Effector memory CD8-positive, alpha-beta T cell (primary cell): ENCODE measurements at places on chromosomes 7 and 10.

- DNase-seq = no peak
These were observed 276.9 kb downstream of the DNAJB6 start for GRCh38 chr7:157613575-157614322.

GRCh38 chr7:94391726-94392392 lies 2.8 kb upstream of the COL1A2 start:
- no peak for DNase-seq

DNA sequence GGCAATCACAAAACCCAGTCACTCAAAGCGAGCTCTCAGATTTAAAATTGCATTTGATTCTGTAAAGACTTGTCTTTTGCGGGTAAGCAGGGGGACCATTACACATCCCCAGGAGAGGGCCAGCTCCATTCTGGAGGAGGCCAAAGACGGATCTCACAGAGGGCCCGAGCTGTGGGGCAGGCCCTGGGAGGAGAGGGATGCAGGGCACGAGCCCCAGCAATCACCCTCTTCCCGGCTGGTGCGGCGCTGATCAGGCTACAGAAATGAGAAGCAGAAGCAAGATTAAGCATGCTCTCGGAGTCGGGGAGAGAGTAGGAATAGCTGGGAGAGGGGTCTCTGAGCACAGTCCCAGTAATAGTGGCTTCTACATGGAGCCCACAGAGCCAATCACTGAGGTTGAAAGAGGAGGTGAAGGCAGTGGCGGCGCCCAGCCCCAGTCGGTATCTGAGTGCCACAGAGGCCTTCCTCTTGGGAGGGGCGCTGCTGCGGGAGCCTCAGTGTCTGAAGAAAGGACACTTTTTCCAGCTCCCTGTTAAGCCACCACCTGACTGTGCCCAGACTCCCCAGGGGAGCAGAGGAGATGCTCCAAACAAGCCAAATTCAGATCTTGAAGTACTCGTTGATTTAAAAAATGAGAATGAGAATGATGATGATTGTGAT lies 7.1 kb downstream of the CXCL12 start:
- no peak for DNase-seq

GRCh38 chr7:126228356-126229061 lies 1024.2 kb downstream of the GRM8 start:
- DNase-seq = no peak

DNA sequence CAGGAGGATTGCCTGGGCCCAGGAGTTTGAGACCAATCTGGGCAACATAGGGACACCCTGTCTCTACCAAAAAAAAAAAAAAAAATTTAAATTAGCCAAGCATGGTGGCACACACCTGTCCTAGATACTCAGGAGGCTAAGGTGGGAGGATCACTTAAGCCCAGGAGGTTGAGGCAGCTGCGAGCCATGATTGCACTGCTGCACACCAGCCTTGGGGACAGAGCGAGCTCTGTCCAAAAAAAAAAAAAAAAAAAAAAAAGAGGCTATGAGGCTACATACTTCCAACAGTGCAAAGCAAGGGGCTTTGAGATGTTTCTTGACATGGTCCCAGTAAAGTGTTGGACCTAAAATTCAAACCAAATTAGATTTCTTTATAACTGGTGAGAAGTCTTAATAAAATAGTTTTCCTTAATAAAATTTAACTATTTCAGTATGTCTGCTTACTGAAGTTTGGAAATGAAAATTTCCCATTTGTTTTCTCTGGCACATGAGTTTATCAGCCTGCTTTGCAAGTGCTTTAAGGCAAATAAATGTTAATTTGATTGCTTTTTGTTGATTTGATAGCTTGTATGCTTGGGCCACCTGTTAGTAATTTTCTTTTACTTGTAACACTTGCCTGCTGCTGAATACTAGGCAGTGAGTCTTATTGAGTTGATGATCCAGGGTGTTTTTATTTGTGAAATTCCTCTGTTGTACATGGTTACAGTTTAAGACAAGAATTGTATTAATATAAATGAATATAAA lies 16.1 kb downstream of the CALU start:
- no peak for DNase-seq

- DNase-seq = no peak
These were observed 223.0 kb downstream of the ELFN1 start for GRCh38 chr7:1893036-1893435.

GRCh38 chr10:59753267-59753666 lies at the start of gene MRLN:
Gene MRLN, minus strand, starts transcription at chr10:59753455.
- DNase-seq = no peak

DNA sequence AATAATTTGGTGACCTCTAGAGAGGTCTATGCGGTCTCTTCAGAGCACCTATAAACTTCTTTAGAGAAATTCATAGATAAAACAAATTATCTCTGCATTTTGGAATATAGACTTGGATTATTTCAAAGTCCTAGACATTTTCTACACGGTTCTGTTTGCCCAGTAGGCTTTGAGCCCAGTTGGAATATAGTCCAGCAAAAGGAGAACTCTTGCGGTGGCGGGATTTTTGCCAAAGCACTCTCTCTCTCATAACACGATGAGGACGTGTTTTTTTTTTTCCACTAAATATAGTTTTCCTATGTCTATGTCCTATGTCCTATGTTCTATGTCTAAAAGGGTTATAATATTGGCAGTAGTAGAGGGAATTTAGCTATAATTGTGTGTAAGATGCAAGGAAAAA lies 164.9 kb upstream of the AGR3 start:
- no peak for DNase-seq

DNA sequence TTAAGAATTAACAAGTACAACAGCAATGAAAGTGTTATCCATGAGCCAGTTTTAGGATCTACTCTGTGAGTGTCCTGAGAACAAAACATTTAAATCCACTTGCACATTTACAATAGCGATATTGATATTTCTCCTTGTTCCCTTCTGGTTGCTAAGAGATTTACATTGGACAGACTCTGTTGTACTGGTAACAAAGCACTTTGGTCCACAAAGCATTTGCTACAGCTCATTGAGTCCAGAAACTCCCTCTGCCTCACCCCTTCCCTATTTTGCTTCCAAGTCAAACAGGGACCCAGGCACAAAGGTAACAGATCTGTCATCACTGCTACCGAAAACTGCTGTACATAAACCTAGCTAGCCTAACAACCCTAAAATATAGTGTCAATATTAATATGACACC lies 2.1 kb downstream of the ANK3 start:
- DNase-seq = no peak

DNA sequence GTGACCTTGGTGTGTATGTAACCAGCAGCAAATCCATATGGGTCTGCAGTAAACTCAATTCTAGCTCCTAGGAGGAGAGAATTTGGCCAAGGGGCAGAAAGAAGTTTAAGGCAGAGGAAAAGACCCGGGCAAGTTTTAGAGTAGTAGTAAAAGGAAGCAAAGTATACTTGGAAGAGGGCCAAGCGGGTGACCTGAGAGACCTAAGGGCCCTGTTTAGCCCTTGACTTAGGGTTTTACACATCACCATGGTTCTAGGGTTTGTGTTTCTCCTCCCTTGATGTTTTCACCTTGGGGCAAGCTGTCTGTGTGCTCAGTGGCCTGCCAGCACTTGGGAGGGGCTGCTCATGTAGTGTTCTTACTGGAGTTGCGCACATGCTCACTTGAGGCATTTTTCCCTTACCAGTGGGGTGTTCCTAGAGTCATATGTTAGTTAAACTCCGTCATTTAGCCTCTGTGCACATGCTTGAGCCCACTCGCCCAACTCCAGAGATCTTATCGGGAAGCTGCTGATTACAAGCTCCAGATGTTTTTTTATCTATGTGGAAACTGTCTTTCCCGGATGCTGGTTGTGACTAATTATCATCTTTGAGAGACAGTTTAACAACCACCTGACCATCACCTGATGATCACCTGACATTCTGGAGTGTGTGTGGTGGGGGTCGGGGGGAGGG lies 137.6 kb upstream of the PRSS1 start:
- DNase-seq = no peak

DNA sequence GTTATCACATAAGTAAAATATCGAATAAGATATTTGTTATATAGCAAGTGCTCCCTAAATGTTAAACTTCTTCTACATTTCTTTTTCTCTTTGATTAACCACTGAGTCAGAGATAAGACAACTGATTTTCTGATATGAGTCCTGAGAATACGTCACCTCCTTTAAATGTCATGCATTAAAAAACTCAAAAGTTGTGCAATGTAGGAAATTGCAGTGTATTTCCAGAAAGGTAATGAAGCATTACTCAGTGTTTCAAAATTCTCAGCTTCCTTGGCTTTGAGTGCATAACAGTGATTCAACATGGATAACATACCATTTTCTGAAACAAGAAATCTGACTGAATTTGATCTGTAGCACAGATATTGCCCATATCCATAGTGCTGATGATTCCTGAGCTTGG lies 155.8 kb downstream of the BMPER start:
- no peak for DNase-seq

GRCh38 chr7:47347346-47347745 lies 234.6 kb downstream of the TNS3 start:
- no peak for DNase-seq

DNA sequence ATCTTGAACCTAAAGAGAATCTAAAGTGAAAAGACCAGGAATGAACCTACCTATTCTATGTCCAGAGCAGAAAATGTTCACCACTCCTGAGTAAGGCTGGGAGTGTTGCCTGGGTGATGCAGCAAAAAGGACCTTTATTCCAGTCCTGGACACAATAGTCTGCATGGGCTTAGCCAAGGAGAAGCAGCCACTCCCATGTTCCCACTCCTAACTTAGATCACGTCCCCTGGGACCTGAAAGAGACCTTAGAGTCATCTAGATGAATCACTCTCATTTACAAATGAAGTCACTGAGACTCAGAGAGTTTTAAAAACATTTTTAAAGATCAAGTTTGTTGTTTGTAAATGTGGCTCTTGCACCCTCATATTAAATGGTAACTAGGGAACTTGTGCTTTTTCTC lies 763.4 kb downstream of the KCNMA1 start:
- DNase-seq = no peak

DNA sequence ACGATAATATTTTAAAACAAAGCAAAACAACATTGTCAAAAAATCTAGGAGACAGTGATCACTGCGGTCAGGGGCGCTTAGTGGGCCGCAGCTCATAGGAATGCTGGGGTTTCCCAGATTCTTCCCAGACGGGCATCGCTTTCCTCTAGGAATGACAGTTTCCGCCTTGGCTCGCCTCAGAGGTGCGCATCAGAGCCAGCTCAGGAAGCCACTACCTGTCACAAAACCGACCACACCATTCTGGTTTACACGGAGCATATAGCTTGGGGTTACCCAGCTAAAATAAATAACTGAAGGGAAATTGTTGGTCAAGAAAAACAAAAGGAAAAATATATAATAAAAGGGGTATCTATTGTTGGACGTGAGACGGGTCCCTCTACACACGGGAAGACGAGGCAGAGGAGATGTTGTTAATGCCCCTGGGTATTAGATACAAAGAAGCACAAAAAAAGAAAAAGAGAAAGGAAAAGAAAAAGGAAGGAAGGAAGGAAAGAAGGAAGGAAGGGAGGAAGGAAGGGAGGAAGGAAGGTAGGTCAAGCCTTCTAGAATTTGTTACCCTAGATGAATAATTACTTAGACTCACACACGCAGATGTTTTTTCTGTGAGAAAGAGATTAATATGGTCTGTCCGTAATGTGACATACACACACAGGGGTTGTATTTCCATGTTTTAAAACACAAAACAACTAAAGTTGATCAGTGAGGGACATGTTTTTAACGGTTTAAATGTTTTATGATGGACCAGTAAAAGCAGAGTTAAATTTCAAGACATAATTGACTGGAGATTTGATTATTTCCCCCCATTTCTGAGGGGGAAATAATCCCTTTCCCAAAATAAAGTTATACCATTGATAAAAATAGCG lies 292.4 kb upstream of the NFE2L3 start:
- DNase-seq = no peak

GRCh38 chr7:27185013-27185853 lies at the start of gene HOXA11:
Gene HOXA11, minus strand, starts transcription at chr7:27185232. Its CDS starts 88 bp downstream, at chr7:27185144.
- DNase-seq = no peak
